CD8-positive, alpha-beta memory T cell (primary cell): ENCODE measurements at places on chromosomes 7 and 10.

- DNase-seq, result no peak
Measured at GRCh38 chr10:48608279-48608681, 3.4 kb upstream of the ARHGAP22 start.

GRCh38 chr10:88386821-88387773 lies 196.0 kb downstream of the RNLS start:
- DNase-seq, result no peak

DNA sequence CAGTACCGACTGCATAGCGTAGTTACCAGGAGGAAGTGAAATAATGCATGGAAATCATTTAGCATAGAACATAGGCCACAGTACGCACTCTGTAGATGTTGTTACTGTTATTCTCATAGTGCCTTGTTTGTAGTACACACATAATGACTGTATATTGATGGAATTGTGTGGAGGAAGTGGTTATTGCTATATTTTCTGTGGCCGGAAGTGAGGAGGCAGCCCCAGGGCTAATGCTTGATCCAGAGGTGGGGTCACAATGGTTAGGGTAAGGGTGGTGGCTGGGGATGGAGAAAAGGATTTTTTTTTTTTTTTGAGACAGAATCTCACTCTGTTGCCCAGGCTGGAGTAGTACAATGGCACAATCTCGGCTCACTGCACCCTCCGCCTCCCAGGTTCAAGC lies 4.5 kb upstream of the MGAM start:
- no peak for DNase-seq

GRCh38 chr7:116408166-116408565 lies 91.4 kb upstream of the CAV2 start:
- no peak for DNase-seq

GRCh38 chr10:97648562-97649404 lies 8.3 kb downstream of the PI4K2A start:
- peak; percentile 21 for DNase-seq

DNA sequence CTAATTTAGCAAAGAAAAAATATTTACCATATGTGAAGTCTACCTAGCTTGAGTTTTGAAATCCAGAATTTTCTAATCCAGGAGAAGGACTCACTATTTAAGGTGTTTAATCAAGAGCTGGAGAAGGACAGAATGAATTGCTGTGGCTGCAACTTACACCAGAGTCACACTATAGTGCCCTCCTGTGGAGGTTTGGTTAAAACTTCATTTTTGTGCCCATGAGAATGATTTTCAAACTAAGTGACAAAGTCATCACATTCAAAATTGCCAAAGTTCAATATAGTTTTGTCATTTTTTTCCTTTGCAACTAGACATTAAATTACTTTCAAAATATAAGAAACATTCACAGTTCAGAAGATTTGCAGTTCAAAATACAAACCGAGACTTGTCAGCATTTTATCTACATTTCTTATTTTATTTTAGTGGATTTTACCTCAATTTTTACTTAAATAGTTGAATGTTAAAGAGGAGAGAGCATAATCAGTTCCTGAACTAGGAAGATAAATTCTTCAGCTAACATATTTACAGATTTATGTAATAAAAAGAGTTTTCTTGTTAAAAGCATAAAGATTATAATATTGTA lies 70.7 kb downstream of the CABCOCO1 start:
- DNase-seq, result no peak

DNA sequence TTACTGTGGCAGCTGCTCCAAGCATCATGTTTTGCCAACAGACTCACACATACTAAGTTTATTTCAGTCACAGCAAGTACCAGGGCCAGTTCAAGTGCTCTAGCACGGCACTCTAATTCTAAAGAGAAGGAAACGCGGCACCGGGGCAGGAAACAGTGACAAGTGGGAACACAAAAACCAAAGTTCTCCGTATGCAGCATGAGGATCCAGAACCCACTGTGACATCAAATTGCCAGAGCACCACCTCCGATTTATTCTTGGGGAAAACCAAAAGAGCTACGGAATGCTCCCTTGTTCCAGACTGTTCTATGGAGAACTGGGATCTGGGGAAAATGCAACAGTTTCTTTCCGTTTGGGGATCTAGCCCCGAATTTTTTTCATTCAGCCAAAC lies 448 bp upstream of the PTER start:
- DNase-seq, result no peak

- DNase-seq, result peak; percentile 43
Measured at GRCh38 chr7:107463139-107464078, 6.4 kb upstream of the GPR22 start.

- DNase-seq, result no peak
Measured at GRCh38 chr7:118061386-118061785, 122.6 kb upstream of the LSM8 start.

DNA sequence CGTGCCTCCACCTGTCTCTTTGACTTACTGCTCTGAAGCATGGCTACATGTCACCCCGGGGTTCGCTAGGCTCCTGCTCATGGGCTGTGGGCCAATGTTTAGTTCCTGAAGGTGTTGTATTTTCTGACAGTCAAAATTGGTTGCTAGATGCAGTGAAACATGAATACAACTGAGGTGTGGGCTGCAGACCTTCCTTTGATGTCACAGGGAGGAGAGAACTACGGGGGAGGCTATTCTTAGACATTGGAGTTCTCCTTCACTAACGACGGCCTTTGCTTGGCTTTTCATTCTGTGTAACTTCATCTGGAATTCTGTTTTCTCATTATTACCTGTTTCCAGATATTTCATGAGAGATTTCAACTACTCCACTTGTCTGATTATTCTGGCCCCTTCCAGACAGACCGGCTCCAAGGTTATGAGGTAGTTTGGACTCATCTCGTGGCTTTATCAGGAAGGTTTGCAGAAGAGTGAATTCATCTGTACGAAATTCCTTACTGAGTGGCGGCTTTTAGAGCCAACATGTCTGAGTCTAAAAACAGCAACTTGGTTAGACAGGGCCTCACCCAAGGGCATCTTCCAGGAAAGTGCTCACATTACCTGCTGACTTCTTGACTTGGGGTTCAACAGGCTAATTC lies 774.7 kb downstream of the SUGCT start:
- DNase-seq, result no peak
